Stimulated activated CD4-positive, alpha-beta T cell treated with anti-CD3 and anti-CD28 coated beads, Interleukin-1b, Interleukin-23, amount 100 ng/mL, for 1 hour (primary cell): ENCODE measurements at places on chromosomes 3 and 15.
A peak's percentile ranks its signal among the peaks of the same experiment; 100 is the strongest.

GRCh38 chr3:170331143-170331542 lies 26.4 kb upstream of the SKIL start:
- DNase-seq, result no peak

- DNase-seq, result no peak
Measured at GRCh38 chr3:49465270-49466034, 4.6 kb upstream of the DAG1 start.

DNA sequence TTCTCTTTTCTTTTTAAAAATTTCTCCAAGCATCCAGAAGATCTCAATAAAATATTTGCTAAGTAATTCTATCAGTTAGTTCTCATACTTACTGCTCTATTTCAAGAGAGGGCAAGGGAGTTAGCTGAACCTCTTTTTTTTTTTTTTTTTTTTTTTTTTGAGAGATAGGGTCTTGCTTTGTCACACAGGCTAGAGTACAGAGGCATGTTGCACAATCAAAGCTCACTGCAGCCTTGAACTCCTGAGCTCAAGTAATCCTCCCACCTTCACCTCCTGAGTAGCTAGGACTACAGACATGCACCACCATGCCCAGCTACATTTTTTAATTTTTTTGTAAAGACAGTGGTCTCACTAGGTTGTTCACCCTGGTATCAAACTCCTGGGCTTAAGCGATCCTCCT lies 21.4 kb downstream of the HDC start:
- DNase-seq, result no peak

GRCh38 chr15:84988909-84989644 lies 7.4 kb downstream of the PDE8A start:
- DNase-seq, result no peak

DNA sequence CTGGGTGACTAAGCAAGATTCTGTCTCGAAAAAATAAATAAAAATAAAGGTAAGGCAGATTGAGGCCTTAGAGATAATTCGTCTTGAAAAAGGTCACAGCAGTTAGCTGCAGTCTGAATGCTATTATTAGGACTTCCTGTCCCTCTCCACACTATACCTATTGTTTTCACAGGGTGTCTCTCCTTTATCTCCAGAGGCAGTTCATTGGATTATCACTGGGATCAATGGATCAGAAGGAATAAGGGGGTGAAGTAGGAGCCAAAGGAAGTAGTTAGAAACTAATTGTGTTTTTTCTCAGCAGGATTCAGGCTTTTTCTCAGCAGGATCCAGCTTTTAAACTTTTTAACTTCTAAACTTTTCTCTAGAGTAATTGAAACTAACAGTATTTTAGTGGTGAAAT lies 326.9 kb downstream of the IL5RA start:
- no peak for DNase-seq

DNA sequence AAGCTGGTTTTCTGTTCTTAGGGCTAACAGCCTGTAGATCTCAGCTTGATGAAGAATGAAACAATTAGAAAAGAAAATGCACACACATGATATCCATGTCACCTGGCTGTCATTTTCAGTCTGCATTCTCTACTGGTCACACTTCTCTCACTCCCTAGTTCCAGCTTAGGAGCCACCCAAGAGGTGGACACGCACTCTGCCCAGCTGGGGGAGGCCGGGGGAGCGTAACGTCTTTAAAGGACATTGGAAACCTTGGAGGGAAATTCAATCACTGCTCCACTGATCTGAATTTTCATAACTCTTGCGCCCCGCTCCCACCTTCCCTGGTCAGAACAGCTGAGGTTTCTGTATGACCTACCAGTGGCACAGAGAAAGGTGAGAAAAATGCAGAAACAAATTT lies 79.7 kb downstream of the RAB11A start:
- DNase-seq, result no peak

DNA sequence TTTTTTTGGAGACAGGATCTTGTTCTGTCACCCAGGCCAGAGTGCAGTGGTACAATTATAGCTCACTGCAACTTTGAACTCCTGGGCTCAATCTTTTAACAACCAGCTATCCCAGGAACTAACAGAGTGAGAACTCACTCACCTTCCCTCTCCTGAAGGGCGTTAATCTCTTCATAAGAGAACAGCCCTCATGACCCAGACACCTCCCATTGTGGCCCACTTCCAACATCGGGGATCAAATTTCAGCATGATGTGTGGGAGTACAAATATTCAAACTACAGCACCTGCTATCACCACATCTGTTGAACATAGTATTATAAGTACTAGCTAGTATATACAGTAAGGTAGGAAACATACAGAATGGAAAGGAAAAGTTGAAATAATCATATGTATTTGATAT lies 132.5 kb downstream of the DOCK3 start:
- DNase-seq, result no peak

DNA sequence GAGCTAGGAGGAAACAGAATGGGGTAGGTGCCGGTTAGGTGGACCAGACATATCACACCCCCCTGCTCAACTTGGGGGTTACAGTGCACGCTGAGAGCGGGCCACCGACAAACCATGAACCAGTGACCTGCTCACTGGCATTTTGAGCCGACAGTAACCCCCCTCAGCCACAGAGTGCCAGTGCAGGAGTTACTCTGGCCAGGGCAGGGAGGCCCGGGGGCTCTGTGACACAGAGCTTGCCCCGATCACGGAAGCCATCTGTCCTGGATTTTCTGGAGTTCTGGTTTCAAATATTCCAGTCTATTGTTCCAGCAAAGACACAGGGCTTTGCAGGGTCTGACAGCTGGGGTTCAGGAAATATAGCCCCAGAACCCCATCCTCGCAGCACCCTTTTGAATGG lies 225.2 kb downstream of the VPS13C start:
- DNase-seq, result no peak

- DNase-seq, result no peak
Measured at GRCh38 chr3:124044956-124045355, 53.0 kb upstream of the ROPN1 start.

DNA sequence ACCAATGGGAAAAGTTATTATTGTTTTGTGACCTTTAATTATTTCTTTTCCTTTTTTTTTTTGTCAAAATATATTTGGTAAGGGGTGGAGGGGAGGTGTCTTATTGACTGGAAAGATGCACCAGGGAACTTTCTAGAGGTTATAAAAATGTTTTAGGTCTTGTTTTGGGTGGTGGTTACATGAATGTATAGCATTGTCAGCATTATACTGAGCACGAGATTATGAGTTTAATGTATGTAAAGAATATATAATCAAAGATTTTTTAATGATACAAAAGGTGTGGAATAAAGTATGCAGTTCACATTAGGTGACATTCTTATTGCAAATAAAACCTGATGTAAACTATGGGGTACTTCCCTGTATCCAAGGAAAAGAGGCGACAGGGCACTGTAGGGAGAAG lies 23.0 kb upstream of the MAP3K13 start:
- no peak for DNase-seq

GRCh38 chr3:43862992-43863805 lies 172.5 kb downstream of the ABHD5 start:
- DNase-seq, result no peak

DNA sequence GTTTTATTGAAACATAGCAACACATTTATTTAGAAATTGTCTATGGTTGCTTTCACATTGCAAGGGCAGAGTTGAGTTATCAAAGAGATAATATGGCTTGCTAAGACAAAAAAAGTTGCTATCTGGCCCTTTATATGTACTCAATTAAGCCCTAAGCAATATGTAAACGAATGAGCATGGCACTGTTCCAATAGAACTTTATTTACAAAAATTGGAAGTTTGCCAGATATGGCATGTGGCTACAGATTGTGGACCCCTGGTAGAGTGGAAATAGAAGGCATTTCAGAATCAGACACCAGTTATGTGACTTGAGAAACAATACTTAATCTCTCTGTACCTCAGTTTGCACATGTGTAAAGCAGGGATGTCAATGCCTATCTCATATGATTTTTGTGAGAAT lies 515.6 kb upstream of the SGO1 start:
- DNase-seq, result no peak

DNA sequence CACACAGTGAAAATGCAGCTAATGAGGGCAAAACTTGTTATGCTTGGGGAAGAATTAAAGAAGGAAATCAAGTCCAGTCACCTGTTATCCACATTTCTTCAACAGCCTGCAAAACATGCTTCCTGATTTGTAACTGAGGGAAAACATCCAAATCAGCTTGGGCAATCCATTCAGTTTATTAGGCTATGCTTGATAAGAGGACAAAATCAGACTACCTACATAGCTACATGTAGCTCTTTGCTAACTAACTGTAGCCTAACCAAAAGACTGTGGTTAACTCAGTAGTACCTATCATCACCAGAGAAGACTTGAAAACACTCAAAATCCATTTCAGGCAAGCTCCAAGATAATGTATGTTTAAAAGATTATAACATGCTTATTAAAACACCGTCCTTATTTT lies 436.4 kb downstream of the SHQ1 start:
- DNase-seq, result no peak

- DNase-seq, result no peak
Measured at GRCh38 chr15:63917588-63918316, 84.0 kb upstream of the HERC1 start.

DNA sequence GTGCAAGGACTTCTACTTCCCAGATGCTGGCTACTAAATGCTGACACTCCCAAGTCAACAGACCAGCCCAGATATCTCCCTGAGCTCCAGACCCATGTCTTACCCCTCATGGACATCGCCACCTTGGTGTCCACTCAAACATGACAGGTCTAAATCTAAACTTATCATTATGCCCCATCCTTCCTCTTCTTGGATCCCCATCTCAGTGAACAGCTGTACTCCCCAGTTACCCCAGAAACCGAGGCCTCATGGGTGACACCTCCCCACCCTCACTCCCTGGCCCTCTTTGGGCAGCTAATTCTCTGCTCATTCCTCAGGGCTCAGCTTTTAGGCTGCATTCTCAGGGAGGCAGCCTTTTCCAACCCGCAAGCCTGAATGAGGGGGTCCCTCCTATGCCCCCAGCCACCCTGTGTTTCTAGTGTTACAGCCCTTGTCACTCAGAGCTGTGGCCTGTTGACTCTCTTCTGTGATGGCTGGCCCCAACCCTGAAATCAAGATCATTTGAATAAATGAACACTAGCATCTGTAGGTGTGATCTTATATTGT lies 5.4 kb downstream of the EHD4 start:
- DNase-seq, result no peak

DNA sequence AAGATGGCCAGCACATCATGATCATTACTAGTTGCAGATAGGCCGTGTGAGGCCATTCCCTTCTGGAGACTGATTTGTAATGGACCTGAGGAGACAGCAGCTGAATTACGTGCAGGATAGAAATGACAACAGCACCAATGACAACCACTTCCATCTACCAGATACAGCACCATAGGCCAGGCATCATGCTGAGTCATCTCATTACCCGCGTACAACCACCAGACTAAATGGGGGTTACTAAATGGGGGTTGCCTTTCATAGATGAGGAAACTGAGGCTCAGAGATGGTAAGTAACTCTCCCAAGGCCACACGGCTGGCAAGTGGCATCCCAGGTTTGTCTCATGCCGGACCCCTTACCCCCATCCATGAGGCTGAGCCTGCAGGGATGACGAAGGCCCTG lies 32.8 kb upstream of the FAM107A start:
- DNase-seq, result no peak

GRCh38 chr3:142888481-142889211 lies at the start of gene PCOLCE2:
Gene PCOLCE2, minus strand, starts transcription at chr3:142889083. Its CDS starts 187 bp downstream, at chr3:142888896.
- no peak for DNase-seq

GRCh38 chr3:78511840-78512239 lies 1256.0 kb downstream of the ROBO1 start:
- DNase-seq, result no peak

DNA sequence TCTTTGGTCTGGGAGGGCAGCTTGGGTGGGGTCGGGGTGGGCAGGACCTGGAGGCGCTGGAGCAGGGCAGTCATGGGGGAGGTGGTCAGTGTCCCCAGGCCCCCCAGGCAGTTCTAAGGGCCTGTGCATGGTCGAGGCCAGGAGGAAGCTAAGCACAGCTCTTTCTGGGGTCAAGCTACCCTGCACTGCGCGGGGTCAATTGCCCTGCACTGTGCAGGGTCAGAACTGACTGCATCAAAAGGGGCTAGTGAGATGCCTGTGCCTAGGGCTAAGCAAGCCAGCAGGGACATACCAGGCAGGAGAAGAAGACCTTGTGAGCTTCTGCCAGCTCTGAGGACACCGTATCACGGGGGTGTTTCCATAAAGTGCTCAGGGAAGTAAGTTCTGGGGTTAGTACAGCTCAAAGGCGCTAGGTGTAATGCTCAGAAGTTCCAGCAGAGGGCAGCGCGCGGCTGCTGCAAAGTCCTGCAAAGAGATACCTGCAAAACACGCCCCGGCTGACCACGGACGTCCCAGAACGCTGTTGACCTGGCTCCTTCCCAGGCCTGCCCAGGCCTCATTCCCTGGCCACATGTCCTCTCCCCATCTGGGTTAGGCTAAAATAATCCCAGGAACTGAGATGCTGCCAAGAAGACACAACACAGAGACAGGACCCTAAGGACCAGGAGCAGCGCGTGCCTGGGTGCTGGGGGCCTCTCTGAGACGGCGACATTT lies 18.8 kb upstream of the IQSEC1 start:
- peak; percentile 75 for DNase-seq

DNA sequence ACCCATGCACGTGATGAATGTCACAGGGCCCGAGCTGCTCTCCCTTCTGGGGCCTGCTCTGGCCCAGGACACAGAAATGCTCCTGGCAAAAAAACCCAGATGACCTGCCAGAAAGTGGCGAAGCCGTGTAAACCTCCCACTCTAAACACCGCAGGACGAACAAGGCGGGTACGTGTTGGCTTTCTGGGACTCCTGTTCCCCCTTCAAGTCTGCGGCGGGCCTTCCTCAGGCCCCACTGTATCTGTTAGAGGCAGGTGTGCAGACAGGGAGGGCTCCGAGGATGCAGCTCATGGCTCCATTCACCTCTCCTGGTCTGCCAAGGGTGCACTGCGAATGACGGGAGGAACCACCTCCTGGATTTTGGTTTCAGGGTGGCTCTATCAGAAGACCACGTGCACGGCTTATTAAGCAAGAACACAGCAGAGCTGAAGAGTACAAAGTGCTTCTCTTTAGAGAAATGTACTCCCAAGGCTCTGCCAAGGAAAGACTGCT lies 173.8 kb downstream of the ADAMTS17 start:
- no peak for DNase-seq

GRCh38 chr3:80408030-80408721 lies 640.4 kb upstream of the ROBO1 start:
- no peak for DNase-seq
